ENCODE measurements at places on chromosomes 6 and 20.

- DNase-seq: no peak
Measured at GRCh38 chr6:121263742-121264141, 70.5 kb downstream of the TBC1D32 start.

DNA sequence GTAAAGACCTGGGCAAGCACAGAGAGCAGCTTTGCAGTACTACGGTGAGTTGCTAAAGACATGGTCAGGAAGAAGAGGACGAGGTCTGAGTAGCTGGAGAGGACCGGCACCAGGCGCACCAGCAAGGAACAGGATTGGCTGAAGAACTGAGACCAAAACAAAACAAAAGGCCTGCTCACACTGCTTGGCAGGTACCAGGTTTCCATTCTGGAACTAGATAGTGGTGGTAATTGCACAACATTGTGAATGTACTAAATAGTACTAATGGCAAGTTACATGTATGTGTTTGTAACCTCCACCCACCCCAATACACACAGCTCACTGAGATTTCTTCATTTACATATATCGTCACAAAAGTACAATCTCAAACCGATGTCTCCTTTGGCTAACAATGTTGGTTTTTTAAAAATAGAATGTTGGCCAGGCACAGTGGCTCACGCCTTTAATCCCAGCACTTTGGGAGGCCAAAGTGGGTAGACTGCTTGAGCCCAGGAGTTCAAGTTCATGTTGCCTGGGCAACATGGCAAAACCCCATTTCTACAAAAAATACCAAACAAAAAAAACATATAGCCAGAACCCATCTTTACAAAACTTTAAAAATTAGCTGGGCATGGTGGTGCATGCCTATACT, 32.5 kb upstream of the LYRM2 start:
- DNase-seq: no peak

GRCh38 chr20:63124092-63124781, 91.7 kb downstream of the YTHDF1 start:
- no peak for DNase-seq

DNA sequence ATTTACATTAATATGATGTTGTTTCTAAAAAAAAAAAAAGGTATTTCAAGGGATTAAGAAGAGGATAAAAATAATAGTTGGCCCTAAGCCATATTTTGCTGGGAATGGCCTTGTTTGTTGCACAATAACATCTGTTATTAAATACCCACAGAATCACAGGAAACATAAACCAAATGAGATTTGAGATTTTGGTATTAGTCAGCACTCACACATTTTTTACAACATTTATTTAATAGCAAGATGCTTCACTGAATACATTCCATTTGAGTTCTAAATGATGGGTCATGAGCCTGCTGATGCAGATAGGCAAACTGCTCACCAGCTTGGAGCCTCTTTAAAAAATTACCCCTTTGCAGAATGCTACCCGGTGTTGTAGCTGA, 92.9 kb upstream of the ENPP5 start:
- DNase-seq: no peak

GRCh38 chr6:111057074-111057752, 30.1 kb upstream of the SLC16A10 start:
- peak; percentile 69 for DNase-seq

GRCh38 chr20:62357187-62357667, 9.9 kb downstream of the LAMA5 start:
- DNase-seq: no peak

DNA sequence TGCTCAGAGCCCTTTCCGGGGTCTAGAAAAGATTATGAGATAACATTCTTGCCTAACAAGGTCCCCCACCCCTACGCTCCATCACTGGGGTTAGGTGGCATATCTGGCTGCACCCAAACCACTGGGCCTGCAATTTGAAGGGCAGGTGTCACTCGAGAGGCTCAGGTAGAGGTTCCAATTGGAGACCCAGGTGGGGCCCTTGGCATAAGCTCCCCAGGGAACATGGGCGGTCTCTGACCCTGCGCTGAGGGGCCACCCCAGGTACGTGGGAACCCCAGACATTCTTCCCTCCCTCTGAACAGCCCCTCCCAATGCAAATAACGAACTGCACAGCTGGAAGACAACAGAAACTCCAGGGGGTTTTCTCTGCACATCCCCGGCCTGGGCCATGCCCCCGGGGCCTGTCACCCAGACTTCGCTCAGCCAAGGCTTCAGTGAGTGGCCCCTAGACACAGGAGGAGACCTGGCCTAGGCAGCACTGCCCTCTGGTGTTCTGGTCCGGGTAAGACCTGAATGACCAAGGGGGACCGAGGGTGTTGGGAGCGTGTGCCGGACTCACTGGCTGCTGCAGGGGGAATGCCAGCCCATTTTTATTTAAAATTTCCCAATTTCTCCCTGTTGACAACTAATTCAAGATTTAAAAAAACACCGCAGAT, 47.5 kb downstream of the DSTN start:
- peak; percentile 36 for DNase-seq
